CD4-positive, alpha-beta T cell treated with Interleukin-17A for 4 hours (primary cell): ENCODE measurements at places on chromosomes 6 and 20.

DNA sequence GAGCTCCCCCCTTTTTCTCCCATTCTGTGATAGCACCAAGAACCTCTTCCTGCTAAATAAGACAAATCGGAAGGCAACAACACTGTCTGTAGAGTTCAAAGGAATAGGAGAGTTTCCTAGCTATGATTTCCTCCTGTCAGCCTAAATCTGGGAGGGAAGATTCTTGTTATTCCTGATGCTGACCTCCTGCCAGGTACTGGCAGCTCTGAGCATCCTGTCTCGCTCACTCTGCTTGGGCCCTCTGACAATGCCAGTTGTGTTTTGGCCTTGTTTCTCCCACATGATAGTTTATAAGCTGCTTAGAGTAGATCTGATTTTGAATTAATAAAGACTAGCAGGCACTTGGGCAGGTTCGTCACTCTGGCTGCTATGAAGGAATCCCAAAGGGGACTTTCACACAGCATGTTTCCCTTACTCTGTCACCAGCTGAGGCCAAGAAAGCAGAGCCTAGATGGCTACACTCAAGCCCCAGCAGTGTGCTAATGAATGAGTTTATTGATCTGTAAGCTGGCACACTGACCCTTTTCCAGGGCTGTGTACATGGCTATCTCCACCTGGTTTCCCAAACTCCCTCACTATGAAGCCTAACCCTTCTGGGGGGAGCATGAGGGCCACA, 52.3 kb downstream of the UQCC1 start:
- no peak for DNase-seq

- DNase-seq, result no peak
Observed at GRCh38 chr6:101079696-101080270, 198.7 kb upstream of the ASCC3 start.

GRCh38 chr6:106829451-106829850, 145.1 kb downstream of the CD24 start:
- no peak for DNase-seq

DNA sequence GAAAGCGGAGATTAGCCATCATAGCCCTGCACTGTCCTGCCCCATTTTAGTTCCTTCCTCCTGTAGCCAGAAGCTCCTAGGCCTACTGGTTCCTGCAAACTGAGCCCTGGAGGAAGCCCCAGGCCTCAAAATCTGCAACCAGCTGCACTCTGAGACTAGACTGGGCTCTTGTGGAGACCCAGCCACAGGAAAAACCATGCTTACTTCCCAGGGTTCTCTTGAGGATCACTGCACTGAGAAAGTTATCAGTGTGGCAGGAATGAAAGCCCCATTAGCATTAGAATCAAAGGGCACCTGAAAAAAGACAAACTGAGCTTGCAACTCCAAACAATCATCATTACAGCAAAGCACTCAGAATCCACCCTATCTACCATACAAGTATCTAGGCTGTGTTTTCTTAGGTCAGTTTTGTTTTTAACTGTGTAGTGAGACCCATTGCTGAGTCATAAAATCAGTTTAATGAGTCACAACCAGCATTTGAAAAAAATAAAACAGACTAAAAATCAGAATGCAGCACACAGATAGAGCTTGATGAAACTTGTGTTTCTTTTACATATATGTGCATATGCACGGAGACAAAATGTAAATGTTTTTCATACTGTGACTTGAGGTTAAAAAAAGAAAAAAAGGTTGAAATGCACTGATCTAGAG, 91.0 kb downstream of the UNC5CL start:
- no peak for DNase-seq

- DNase-seq, result no peak
Observed at GRCh38 chr6:152240436-152240835, 396.7 kb downstream of the SYNE1 start.

DNA sequence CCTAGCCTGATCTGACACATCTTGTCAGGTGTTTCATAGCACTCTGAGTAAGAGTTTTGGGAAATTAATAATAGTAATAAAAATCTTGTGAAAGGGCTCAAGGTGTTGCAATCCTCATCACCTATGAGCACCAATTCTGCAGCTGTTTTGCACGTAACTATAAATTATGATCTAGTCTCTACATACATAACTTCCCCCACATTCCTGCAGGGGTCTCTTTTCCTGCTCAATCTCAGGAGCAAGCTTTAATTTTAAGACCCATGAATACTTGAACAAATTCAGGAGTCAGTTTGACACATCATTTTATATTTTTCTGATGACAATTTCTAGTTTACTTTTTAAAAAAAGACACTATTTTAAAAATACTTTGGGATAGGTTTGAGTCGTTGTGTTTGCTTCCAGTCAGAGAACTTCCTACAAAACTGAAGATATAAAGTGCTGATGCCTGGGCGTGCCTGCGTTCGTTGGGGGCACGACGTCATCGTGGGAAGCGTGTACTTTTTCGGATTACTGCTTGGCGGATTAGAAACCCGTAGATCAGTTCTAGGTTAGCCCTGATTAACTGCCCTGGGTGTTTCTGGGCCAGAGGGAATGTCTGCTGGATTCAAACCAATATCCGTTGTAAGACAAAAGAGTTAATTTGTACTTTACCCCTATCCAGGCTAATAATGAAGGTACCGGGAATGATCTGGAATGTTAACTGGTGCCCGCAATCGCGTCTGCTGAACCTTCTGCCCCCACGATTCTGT, 1.0 kb upstream of the E2F3 start:
- DNase-seq, result peak; percentile 56

DNA sequence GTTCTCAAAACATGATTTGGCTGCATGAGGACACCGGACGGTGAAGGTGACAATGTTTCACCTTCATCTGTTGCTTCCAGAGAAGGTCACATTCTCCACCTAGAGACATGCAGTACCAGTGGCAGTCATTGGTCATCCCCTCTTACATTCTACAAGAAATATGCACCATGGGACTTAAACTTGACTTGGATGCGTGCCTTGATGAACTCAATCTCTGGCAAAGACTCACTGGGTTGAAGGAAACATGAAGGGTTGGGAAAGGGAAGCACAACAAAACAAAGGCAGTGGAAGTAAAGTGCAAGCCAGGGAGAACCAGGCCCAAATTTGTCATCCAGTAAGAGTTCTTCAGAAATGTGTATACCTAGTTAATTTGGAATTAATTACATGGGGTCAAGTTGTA, 39.4 kb upstream of the ARMH2 start:
- no peak for DNase-seq

GRCh38 chr6:137432054-137432611, 62.1 kb downstream of the OLIG3 start:
- DNase-seq, result no peak

GRCh38 chr6:76984572-76984971, 478.7 kb downstream of the HTR1B start:
- no peak for DNase-seq

- no peak for DNase-seq
Observed at GRCh38 chr6:144036835-144037195, 28.8 kb upstream of the PLAGL1 start.

DNA sequence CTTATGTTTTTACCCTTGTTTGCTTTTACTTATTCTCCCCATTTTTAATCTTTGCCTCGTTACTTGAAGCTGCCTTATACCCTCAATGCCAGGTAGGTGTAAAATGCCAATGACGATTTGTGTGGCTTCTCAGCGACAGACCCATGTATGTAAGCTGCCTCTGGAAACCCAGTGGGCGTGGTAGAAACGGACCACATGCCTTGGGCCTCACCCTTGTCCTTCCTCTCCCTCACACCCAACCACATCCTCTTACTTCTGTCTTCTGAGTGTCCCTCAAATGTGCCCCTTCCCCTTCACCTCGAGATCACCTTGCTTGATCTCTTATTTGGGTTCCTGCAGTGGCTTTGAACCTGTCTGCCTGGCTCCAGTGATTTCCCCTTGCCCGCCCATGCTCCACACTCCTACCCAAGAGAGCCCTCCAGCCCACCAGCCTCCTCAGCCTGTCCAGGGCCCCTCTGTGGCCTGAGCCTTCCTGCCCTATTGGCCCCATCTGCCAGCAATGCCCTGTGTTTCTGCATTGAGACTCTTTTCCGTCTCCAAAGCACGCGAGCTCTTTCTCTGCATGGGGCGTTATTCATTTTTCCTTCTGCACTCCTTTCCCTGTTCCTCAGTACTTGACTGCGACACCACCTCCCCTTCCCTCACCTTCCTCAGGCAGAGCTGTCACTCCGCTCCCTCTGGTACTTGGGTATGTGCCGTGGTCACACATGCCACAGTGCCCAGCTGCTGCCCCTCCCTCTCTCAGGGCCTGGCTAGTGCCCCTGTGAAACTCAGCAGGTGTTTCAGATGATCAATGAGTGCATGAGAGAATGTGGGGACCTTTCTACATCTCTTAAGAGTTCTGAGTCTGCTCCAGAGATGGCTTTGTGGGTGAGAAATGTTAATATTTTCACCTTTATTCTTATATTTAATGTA, 115.4 kb downstream of the SLX4IP start:
- DNase-seq, result no peak

- peak; percentile 38 for DNase-seq
Observed at GRCh38 chr6:40477246-40478126, 109.7 kb downstream of the LRFN2 start.

DNA sequence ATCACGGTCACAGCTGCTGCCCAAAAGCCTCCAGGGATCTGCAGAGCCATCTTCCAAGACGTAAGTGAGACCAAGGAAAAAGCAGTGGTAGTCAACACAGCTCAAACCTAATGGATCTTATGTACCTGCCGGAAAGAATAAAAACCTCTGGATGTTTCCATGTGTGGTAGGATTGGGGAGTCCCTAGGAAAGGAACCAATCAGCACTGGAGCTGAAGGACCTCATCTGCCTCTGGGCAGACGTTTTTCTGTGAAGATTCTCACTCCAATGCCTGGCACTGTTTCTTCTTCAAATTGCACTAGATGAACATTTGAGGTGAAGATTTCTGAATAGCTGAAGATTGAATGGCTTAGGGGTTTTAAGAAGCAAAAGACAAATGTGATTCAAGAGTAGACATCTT, at the start of gene HLA-DQB2:
Gene HLA-DQB2, minus strand, starts transcription at position 112 of the 400 bp plus-strand sequence. Its CDS starts 62 bp downstream, at position 50.
- DNase-seq, result no peak

DNA sequence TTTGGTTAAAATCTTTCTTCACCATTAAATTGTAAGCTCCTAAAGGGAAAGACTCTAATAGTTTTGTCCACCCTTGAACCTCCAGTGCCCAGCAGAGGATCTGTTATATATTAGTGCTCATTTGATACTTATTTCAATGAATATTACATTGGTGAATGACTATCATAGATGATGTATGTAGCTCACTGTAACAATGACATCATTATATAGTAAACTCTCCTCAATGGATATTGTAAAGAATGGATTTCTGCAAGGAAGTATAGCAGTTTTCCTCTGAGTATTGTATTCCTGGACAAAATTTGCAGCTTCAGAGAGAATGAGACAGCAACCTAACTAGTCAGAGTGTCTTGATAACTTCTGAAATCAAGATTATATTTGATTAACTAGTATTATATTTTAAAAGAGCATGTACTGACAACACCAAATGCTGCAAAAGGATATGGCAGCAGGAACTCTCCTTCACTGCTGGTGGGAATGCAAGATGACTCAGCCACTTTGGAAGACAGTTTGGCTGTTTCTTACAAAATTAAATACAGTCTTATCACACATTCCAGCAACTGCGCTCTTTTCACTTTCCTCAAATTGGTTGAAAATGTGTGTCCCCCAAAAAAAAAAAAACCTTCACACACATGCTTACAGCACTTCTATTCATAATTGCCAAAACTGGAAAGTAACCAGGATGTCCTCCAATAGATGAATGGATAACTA, 189.8 kb upstream of the OPRM1 start:
- no peak for DNase-seq

DNA sequence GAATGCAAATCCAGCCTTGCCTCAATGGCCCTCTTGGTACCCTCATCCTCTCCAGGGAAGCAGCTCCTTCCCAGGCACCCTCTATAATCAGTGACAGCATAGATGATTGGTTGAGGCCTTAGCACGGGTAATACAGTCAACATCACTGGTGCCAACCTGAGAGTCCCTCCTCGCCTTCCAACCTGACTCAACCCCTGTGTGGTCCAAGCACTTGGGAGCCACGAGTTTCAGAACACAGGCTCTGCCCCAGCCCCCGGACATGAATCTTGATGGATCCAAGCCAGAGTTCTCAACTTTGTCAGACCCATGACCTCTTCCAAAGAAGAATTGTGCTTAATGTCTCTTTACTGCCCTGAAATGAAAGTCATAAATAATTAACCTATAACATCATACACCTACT, 213.9 kb downstream of the PREX1 start:
- DNase-seq, result no peak

DNA sequence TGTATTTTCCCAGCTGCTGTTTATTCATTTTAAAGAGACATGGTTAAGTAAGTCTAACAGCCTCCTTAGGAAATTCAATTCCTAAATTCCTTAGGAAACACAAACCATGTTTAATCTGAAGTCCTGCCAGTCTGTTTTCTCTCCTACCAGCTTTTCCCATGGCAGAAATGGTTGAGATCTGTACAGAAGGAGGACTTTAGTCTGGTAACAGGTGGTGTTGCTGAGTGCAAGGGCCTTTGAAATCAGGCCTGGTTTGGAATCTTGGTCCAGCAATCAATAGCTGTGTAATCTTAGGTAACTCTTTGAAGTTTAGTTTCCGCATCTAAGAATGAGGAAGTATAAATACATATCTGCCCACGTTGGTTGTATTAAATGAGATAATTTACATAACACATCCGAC, 232.5 kb downstream of the LAMA2 start:
- DNase-seq, result no peak

DNA sequence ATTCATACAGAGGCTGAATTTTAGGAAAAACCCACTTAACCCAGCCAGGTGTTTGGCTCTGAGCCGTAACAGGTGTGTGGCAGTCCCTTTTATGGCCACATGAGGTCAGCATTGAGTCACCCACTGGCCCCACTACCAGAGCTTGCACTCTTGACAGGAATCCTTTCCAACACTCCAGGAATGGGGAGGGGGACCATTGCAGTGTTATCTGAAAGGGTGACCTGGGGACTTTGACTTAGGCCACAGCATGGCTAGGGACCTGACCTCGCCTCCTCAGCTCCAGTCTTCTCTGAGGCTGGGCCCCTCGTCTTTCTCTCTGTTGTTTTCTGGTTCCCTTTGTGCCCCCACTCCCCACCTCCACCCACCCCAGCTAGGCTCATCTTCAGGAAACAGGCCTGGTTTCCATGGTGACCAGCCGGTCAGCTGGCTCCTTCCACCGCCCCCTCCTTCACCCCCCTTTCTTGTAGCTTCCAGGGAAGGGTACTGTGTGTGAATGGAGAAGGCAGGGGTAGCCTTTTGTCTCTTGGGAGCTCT, 2.1 kb upstream of the TMEM151B start:
- DNase-seq, result peak; percentile 72

- DNase-seq, result no peak
Observed at GRCh38 chr20:41086402-41087324, 50.7 kb upstream of the PLCG1 start.
